KG1 (cell line): ENCODE measurements at places on chromosomes 4 and X.
A peak's percentile ranks its signal among the peaks of the same experiment; 100 is the strongest.

DNA sequence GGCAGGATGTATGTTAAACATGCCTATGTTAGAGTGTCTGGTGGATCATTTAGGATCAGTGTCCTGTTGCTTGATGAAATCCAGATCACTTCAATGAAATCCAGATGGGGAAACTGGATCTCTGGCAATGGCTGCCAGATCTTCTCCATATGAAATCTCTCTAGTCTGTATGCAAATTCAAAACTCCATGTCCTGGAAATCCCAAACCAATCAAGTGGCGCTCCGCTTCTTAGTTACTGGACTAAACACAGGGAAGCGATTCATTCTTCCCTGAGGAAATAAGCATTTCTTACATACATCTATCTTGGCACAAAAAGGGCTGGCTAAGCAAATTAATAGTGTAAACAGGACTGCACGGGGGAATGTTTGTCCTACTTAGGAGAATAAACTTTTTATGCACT lies 94.9 kb downstream of the HDAC8 start:
- no peak for DNase-seq

DNA sequence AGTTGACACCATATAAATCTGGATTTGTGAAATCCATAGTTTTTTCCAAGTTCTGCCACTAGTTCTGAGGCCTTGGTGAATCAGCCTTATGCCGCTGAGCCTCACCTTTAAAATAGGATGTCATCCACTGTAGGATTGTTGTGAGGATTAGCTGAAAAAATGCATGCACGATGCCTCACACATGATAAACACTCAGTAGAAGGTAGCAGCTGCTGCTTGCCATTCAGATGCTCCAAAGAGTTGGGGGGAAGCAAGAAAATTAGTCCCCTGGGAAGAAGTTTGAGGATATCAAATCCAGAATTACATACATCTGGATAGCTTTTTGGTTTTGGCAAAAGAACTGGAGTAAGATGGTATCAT lies 7.4 kb downstream of the MMAA start:
- no peak for DNase-seq

- DNase-seq: no peak
Observed at GRCh38 chr4:77347351-77347966, 190.5 kb downstream of the CCNG2 start.

DNA sequence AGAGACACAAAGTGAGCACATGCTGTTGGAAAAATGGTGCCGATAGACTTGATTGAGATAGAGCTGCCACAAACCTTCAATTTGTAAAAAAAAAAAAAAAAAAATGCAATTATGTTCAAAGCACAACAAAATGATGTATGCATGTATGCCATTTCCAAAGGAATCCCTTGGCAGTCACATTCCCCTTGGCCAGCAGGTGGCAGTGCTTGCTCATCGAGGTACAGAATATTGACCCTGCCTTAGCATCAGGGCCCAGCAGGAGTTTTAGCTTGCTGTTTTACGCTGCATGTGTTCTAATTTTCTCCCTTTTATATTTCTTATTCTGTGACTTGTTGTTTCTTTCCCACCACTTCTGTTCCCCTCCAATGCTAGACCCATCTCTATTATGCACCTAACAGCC lies 34.5 kb upstream of the CYBB start:
- peak; percentile 41 for DNase-seq

GRCh38 chr4:37524267-37524666 lies 161.9 kb downstream of the RELL1 start:
- no peak for DNase-seq

- no peak for DNase-seq
Observed at GRCh38 chrX:74351760-74352159, 47.8 kb downstream of the ZCCHC13 start.

GRCh38 chr4:121510341-121510874 lies 129.6 kb upstream of the QRFPR start:
- DNase-seq: no peak

- DNase-seq: no peak
Observed at GRCh38 chr4:6988016-6988715, 55.0 kb upstream of the TADA2B start.

GRCh38 chr4:114465766-114466165 lies 132.8 kb upstream of the UGT8 start:
- no peak for DNase-seq

- no peak for DNase-seq
Observed at GRCh38 chr4:182255441-182256190, 12.4 kb downstream of the TENM3 start.

GRCh38 chr4:68597482-68597881 lies 21.4 kb upstream of the UGT2B17 start:
- no peak for DNase-seq

GRCh38 chrX:109735202-109735744 lies 2.2 kb upstream of the ACSL4 start:
- no peak for DNase-seq

- DNase-seq: peak; percentile 2
Observed at GRCh38 chr4:155025762-155026457, 182.5 kb upstream of the NPY2R start.

DNA sequence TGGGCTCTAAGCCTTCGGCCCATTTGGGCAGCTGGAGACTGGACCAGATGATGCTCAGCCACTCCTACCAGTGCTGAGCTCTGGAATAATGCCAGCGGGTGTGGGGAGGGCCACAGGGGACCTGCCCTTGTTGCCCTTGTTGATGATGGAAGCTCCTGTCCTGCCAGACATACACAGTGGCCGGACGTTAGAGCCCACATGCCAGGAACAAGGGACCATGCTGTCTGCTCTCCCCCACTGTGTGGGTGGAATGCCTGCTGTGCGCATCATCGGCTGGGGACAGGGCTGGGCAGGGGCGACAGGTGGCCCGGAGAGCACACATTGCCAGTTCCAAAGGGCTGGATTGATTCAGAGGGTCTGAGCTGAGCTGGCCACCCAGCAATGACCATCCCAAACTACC lies 2.0 kb downstream of the ABLIM2 start:
- DNase-seq: no peak

GRCh38 chr4:8260656-8261111 lies 8.9 kb upstream of the HTRA3 start:
- no peak for DNase-seq

GRCh38 chrX:24392709-24393108 lies 32.3 kb downstream of the SUPT20HL1 start:
- DNase-seq: no peak
